Tibial artery (tissue), 4 donors: ENCODE measurements at places on chromosomes 2 and 18.

DNA sequence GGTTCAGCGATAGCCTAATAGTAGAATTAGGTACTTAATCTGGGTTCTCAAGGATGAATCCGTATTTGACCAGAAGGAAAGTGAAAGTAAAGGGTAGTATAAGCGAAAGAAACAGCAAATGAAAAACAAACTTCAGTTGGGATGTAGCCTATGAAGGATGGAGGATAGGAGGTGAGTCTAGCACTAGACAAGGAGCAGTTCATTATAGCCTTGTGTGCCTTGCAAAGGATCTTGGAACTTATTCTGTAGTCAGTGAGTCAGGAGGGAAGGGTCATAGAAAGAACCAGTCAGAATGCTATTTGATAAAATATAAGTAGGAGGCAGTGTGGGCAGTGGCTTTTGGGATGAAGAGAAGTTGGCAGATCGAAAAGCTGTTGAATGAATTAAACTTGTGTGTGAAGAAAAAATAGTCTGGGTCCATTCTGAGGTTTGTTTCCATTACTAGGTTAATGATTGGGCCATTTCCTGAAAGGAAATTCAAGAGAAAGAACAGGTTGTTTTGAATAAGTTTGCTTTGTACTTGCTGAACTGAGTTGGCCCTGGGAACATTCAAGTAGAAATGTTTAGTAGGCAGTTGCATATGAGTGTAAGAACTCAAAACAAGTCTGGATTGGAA is 48.5 kb downstream of the ANKRD12 start:
- no peak for DNase-seq

- no peak for DNase-seq
Measured at GRCh38 chr2:43349904-43350303, 123.5 kb upstream of the ZFP36L2 start.

GRCh38 chr18:43161528-43161927 is 46.0 kb upstream of the RIT2 start:
- no peak for DNase-seq

DNA sequence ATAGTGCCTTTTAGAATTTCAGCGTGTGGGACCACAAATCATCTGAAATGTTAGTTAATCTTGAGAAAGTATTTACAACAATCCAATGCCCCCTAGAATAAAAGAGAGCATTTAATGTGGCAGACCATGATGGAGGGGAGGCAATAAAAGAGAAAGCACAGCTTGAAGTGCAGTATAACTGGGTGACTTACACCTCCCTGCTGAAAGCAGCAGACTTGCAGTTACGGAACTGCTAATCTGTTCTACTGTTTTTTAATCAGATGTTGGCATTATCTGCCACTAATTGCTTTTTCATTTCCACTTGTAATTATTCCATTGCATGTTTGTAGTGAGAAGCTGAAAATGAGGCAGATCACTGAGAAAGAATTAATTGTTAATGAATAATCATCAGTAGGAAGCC is 130.5 kb upstream of the ITGA4 start:
- DNase-seq: no peak

DNA sequence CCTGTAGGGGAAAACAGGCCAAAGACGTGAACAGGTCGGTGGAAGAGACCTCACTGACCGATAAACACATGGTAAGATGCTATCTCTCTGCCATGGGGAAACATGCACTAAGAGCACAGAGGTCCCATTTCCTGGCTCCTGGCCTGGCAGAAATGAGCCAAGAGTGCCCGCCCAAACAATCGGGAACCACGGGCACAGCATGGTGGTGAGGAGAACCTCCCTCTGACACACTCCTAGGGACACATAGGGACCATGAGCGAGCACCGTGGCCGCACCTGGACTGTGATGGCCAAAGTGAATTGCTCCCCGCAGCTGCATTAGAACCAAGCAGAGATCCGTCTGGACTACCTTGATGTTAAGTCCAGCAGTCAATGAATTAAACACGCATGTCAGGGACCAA is 11.1 kb downstream of the HS6ST1 start:
- peak; percentile 48 for DNase-seq

DNA sequence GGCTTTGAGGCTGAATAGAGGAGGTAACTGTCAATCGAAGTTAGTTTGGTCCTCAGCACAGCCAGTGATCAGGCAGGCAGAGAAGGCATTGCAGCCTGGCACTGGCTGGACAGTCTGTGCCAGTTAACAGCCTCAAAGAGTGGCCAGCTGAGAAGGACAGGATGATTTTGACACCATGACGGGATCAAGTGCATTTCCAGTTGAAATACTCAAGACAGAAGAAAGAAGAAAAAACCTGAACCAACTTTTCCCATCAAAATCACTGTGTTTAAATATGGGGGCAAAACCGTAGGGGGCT is 96.7 kb upstream of the ZCCHC2 start:
- DNase-seq: no peak

DNA sequence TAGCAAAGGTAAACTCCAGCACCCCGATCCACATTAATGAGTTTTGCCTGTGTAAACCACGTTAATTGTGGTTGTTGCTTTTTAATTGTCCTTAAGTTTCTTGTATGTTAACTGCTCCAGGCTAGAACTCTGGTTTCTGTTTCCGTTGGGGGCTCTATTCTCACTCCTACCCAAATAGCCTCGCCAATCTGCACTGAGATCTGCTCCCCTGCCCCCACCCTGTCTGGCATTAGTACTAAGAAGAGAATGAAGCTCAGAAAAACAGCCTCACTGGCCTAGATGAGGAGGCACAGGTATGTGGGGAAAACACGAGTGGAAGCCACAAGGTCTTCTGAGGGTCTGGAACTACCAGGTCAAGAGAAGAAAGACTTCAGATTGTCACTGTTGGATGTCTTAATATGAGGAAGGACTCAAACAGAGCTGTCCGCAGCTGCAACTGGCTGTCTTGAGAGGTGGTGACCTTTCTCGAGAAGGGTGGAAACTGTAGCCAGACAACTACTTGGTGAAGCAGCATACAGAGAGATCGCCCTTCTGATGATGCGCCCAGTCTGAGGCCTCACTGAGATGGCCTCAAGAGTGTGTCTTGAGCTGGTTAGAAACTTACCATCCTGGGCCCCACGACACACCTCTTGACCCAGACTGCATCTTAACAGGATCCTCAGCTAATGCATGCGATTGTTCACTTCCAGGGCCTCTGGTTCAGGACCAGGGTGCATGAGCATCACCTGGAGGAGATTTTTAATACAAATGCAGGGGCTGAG is 73.1 kb downstream of the TGOLN2 start:
- no peak for DNase-seq

DNA sequence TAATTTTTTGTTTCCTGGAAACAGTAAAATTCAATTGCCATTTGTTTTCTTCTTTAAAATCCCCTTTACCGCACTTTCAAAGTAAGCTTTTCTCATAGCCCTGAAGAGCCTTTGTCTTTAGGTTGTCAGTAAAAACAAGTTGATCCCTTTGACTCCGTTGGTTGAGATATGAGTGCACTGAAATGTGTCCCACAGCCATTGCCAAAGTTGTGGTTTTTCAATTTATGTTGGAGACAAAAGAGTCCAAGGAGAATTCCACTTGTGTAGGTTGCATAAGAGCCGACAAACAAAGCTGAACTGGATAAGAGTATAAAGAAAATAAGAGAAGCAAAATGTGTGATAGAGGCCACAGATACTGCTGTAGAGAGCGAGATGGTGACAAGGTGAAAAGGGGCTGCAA is 26.1 kb upstream of the HNMT start:
- no peak for DNase-seq

DNA sequence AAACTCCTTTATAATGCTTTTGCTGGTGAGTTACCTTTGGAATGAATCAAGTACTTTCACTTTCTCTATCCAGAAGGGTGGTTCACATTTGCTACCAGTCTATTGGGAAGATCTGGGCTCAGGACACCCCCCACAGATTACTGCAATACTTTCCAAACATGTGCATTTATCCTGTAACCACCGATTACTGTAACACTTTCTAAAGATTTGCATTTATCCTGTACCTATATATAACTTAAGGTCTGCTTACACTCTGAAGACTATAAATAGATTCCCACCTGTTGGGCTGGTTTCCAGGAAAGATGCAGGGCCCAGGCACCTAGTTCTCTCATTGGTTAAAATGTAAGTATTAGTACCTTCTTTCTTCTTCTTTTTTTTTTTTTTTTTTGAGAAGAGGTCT is 113.0 kb upstream of the NEDD4L start:
- DNase-seq: no peak

DNA sequence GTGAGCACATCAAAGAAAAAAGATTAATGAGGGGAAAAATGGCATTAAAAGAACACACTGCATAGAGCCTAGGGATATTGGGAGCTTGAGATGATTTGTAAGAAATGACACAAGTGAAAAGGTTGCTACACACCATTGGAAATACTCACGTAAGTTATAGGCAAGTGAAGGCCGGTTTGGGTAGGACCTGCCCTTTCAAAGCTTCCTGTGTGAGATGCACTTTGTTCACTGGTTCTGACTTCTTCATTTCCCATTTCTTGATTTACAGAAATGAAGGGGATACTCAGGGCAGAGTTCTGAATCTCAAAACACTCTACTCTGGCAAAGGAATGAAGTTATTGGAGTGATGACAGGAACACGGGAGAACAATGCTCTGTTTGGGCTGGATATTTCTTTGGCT is at the start of gene IL18RAP:
Gene IL18RAP, plus strand, starts transcription at position 251 of the 400 bp plus-strand sequence. Its CDS starts 118 bp downstream, at position 369.
- no peak for DNase-seq

DNA sequence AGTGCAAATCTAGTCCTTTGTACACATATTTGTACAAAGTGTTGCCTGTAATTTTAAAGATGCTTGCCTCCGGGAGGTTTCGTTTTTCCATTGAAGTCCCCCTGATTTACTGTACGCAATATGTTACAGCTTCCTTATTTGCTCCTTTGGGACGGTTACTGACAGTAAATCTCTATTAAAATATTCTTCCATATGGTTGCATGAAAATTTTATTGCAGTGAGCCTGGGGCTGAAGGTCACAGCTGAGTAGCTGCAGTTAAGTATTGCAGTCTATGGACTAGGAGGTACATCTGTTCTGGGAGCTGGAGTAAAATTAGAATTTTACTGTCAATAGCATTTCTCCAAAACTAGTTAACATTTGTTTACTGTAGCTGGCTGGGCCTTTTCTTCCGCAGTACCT is 119.2 kb downstream of the ETAA1 start:
- DNase-seq: no peak

- DNase-seq: no peak
Measured at GRCh38 chr2:190173392-190173791, 110.9 kb upstream of the MSTN start.

- no peak for DNase-seq
Measured at GRCh38 chr18:48404716-48405507, 4.3 kb downstream of the ZBTB7C start.

DNA sequence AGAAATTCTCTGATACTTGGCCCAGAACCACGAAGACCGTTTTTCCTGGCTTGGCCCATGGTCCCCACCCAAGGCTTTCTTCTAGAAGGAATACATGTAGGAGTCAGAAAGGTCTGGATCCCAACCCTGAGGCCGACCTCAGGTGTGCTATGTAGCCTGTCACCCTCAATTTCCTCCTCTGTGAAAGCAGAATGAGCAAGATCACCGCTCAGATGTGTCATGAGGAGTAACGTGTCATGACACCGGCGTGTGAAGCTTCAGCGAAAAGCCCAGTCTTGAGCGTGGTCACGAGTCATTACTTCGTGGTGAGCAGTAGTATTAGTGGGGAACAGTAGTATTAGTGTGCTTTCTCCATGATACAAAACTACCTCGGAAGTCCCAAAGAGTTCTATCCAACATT is 103.4 kb downstream of the ALPK2 start:
- DNase-seq: no peak

GRCh38 chr2:222283634-222284033 is 15.2 kb downstream of the PAX3 start:
- no peak for DNase-seq

DNA sequence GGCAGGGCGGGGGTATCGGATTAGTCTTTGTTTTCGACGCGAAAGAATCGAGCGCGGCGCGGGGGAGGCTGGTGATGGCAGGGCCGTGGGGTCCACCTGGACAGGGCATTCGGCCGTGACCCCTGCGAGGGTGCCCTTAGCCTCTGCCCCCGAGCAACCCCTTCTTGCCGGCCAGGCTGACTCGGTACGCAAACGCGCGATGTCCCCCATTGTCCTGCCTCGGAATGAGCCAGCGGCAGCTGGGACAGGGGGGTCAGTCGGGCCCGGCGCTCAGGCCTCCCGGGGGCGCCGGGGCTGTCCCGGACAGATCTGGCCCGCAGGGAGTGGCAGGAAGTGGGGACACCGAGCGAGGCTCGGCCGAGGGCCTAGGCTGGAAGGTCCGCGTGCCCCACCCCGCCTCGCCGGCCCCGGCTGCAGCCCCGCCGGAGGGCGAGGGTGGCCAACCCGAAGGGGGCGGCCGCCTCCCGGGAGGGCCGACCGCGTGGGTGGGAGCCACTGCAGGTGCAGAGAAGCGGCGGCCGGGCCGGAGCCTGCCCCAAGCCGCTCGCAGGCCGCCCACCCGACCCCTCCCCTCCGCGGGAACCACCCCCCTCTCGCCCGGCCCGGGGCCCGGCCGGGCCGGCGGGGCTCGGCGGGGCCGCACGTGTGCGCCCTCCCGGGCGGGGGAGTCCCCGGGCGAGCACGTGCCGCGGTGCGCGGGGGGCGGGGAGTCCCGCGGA is at the start of gene TET3:
Gene TET3, plus strand, starts transcription at position 708 of the 719 bp plus-strand sequence. CDS start 1,494 bp downstream, outside the sequence.
- DNase-seq: peak; percentile 78

- no peak for DNase-seq
Measured at GRCh38 chr18:39701055-39701783, 2135.6 kb upstream of the CELF4 start.

DNA sequence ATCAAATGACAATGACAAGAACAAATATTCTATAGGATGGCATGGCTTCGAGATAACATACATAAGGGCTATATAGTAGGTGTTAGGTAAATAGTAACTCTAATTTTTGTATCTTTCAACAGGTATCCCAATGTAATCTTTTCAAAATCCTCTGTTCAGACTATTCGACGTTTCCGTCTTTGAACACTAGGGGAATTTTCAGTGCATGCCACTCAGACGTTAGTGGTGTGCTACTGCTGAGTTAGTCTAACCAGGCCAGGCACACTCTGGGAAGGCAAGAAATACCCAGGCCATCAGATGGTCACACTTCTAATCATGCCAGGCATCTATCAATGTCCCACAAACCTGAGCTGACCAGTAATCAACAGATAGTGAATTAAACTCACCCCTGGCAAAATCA is 14.6 kb upstream of the CREG2 start:
- no peak for DNase-seq

GRCh38 chr18:13136904-13137669 is 81.5 kb upstream of the LDLRAD4 start:
- no peak for DNase-seq

DNA sequence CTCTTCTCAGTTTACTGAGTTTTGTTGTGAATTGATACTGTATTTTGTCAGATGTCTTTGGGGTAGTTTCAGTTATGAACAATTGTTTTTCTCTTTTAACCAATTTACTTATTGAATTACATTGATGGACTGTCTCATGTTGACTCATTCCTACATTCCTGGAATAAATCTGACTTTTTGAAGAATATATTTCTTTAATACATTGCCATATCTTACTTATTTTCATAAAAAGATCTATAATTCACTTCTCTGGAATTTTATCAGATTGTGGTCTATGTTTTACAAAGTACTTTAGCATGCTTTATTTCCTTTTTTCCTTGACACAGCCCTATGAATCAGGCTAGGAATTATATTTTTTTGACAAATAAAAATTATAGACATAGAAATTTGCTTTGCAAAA is 268.3 kb downstream of the PLCL1 start:
- DNase-seq: no peak

- no peak for DNase-seq
Measured at GRCh38 chr2:191598296-191598695, 79.6 kb upstream of the NABP1 start.

GRCh38 chr2:105382177-105382576 is 16.7 kb downstream of the FHL2 start:
- peak; percentile 35 for DNase-seq

GRCh38 chr2:203631068-203631757 is 75.2 kb upstream of the CD28 start:
- no peak for DNase-seq
